CD8-positive, alpha-beta memory T cell (primary cell): ENCODE measurements at places on chromosomes 1 and 21.

DNA sequence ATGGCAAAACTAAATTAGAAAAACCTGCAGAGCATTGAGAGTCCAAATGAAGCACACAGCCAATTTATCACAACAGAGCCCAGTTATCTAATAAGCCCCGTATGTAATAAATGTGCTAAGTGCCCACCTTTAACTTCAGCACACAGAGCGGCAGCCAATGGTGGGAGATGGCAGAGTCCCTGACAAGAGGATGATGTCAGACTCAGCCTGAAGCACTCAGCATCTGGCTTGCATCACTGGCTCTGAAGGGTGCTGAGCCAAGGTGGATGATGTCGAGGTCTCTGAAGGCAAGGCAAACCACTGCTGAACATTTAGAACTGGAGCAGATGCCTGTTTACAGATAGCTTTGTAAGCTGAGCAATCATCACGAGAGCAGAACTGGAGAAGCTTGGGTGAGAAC, 118.3 kb downstream of the NUF2 start:
- no peak for DNase-seq

DNA sequence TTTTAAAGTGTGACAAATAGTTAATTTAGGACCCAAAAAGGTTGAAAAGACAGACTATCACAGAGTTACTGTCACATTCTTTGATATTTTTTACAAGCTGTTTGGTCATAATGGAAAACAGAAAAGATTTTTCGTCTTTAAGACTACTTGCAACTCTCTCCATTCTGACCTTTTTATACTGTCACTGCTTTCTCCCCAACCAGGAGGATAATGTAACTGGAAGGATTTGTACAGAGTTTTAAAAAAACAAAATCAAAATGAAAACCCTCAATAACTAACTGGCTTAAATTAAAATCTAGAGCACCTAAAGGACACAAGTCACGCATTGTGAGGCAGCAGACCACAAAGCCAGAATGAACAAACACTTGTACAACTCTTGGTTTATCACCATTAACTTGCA, 257.7 kb downstream of the FAF1 start:
- DNase-seq, result no peak

DNA sequence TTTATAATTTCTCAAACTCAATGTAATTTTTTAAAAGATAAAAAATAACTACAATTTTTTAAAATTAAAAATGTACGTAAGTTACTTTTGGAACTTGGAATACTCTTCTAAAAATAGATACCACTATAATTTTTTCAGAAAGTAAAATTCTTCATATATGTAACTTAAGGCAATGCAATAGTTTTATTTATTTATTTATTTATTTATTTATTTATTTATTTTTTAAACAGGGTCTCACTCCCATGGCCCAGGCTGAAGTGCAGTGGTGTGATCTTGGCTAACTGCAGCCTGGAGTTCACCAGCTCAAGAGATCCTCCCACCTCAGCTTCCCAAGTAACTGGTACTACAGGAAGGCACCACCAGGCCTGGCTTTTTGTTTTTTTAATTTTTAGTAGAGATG, 3.1 kb upstream of the KRTAP23-1 start:
- DNase-seq, result no peak

DNA sequence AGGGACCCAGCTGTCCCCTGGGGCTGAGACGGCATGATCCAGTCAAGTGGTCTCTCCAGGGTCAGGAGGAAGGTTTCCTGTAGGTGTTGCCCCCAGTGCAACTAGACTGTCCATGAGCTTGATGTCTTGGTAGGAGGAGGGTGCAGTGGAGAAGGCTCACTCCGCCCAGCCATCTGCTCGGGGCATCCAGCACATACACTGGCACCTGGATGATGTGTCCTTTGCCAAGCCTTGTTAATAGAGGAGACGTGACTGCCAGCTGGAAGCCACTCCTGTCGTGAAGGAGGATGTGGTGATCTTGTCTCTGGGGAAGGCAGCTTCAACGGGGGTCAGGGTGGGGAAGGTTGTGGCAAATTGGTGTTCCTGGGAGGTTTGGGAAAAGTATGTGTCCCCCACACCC, 6.2 kb downstream of the DISP3 start:
- no peak for DNase-seq

DNA sequence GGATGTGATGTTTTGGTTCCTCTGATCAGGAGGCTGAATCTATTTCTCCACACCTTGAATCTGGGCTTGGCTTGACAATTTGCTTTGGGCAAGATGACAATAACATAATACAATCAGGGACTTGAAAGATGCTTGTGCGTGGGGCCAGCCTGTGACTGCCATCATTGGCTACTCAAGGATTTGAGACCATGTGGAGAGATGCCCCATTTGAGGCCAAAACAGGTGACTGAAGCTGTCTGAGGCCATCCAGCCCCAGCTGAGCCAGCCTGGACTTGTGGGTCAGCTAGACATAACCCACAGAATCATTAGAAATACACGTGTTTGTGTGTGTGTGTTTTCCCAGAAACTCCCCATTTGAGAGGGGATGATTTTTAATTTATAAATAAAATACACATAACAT, 421.5 kb downstream of the PTPRU start:
- DNase-seq, result no peak

- no peak for DNase-seq
Measured at GRCh38 chr1:223223091-223223995, 80.3 kb upstream of the TLR5 start.

DNA sequence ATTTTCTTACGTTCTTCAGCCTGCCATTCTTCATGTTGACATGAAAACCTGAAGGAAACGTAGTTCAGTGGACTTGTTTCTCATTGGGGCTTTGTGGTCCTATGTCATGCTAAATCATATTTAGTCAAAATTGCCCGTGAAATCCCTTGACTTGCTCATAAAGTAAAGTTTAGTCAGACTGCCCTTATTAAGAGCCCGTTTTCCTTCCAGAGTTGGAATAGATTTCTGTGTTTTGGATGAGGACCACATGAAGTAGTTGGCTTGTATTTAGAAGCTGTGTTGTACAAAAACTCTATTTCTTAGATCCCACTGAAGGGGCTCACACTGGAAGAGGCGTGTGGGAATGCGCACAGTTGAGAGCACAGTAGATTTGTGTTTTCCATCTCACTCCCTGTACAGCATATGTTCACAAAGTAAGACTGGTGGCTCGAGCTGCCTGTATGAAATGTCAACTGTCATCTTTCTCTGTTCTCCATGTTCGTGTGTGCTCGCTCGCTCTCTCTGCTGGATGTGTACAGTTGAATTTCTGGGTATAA, 42.4 kb downstream of the CAMTA1 start:
- no peak for DNase-seq
